CD4-positive, alpha-beta T cell (primary cell): ENCODE measurements at places on chromosomes 2 and 18.
A peak's percentile ranks its signal among the peaks of the same experiment; 100 is the strongest.

GRCh38 chr2:160246356-160246755 lies 46.3 kb upstream of the ITGB6 start:
- no peak for DNase-seq

DNA sequence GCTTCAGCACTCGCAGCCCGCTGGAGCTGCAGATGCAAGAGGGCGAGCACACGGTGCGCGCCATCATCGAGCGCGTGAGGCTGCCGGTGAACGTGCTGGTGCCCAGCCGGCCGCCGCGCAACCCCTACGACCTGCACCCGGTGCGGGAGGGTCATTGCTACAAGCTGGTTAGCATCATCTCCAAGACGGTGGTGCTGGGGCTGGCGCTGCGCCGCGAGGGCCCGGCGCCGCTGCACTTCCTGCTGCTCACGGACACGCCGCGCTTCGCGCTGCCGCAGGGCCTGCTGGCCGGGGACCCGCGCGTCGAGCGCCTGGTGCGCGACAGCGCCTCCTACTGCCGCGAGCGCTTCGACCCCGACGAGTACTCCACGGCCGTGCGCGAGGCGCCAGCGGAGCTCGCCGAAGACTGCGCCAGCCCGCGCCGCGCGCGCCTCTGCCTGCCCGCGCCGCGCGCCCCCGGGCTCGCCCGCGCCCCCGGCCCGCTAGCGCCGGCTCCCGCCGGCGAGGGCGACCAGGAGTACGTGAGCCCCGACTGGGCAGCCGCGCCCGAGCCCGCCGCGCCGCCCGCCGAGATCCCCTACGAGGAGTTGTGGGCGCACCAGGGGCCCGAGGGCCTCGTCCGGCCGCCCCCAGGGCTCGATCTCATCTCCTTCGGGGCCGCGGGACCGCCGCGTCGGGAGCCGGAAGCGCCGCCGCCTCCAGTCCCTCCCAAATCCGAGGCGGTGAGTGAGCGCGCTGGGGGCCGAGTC lies 11.8 kb downstream of the GAREM2 start:
- DNase-seq, result peak; percentile 83

DNA sequence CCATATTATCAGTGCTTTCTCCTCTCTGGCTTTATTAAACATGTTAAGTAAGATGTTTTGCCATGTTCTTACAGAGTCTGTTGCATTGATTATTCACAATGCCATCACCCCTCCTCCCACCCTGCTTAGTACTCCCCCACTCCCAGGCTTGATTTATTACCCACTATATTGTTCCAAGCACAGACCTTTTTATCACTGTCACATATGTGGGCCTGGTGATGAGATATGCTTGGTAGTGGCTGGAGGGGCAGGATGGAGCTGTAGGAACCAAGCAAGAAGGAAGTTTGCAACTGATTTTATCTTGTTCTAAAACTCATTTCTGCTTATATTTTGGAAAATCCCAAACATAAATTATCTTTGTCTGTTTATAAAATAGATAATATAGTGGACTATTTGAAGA lies 748.2 kb upstream of the CELF4 start:
- no peak for DNase-seq

GRCh38 chr2:236360496-236360895 lies 96.3 kb upstream of the ASB18 start:
- DNase-seq, result no peak

DNA sequence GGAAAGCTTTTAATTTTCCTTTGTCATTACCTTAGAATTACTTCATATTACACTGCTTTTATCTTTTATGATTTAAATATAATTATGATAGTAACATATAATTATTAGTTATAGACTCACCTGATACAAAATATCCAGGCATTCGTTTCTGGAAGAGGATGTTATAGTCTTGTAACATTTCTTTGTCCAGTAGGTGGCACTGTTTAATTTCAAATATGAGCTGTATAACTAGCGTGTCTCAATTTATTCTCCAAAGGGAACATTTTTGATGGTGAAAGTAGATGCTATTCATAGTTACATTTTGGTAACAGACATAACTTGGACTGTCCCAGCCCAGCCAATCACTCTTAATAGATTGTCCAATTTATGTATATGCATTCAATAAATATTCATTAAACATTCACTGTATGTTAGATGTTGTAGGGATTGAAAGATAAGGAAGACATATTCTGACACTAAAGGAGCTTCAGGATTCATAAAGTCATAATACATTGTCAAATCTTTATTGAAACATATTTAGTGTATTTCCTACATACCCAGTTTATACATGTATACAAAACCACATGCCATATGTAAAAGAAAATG lies 19.2 kb downstream of the DAW1 start:
- peak; percentile 46 for DNase-seq
